ENCODE measurements at places on chromosomes 1 and 21. TPM values are rescaled to one million over a fixed set of nuclear protein-coding genes. Genes with fewer than 3 reads are reported as not detected.
A peak's percentile ranks its signal among the peaks of the same experiment; 100 is the strongest.

ZNF695 gene
- total RNA-seq: 0.44 TPM

- H3K27me3 ChIP-seq: no peaks in the 10 kb centered on the region
- H3K36me3 ChIP-seq: no peaks in the 10 kb centered on the region
- H3K4me3 ChIP-seq: peak overlapping the region; percentile 30
- DNase-seq: no peak
- H3K27ac ChIP-seq: no peak overlapping the region
- no peaks in the 10 kb centered on the region for H3K4me1 ChIP-seq
Measured at GRCh38 chr1:226309398-226310244, 657 bp upstream of the LIN9 start.

GRCh38 chr1:193013005-193013404, 46.2 kb downstream of the UCHL5 start:
- H3K27ac ChIP-seq: no peak overlapping the region
- H3K4me1 ChIP-seq: no peaks in the 10 kb centered on the region
- H3K4me3 ChIP-seq: no peak overlapping the region
- no peaks in the 10 kb centered on the region for H3K36me3 ChIP-seq

EDARADD gene
- 0.82 TPM for total RNA-seq

- no peak overlapping the region for H3K27ac ChIP-seq
- no peaks in the 10 kb centered on the region for H3K36me3 ChIP-seq
- H3K4me3 ChIP-seq: no peak overlapping the region
- H3K4me1 ChIP-seq: no peaks in the 10 kb centered on the region
- H3K27me3 ChIP-seq: no peaks in the 10 kb centered on the region
- no peak for DNase-seq
Measured at GRCh38 chr1:110420874-110421793, 13.6 kb upstream of the LAMTOR5 start.

All from kidney (tissue), 22 donors.